ENCODE measurements at places on chromosomes 3 and 15. TPM values are rescaled to one million over a fixed set of nuclear protein-coding genes. Genes with fewer than 3 reads are reported as not detected.
A peak's percentile ranks its signal among the peaks of the same experiment; 100 is the strongest.

Gene RARRES1
- total RNA-seq, result 7.6 TPM

- no peak for DNase-seq
- no peaks in the 10 kb centered on the region for H3K4me1 ChIP-seq
- no peak overlapping the region for H3K27ac ChIP-seq
- H3K4me3 ChIP-seq, result no peak overlapping the region
Observed at GRCh38 chr3:186032321-186032720, 76.6 kb downstream of the ETV5 start.

- DNase-seq, result no peak
- no peaks in the 10 kb centered on the region for H3K27me3 ChIP-seq
- no peak overlapping the region for H3K27ac ChIP-seq
- no peaks in the 10 kb centered on the region for H3K36me3 ChIP-seq
- H3K4me3 ChIP-seq, result no peak overlapping the region
Observed at GRCh38 chr3:11757441-11757875, 89.2 kb downstream of the TAMM41 start.

DNA sequence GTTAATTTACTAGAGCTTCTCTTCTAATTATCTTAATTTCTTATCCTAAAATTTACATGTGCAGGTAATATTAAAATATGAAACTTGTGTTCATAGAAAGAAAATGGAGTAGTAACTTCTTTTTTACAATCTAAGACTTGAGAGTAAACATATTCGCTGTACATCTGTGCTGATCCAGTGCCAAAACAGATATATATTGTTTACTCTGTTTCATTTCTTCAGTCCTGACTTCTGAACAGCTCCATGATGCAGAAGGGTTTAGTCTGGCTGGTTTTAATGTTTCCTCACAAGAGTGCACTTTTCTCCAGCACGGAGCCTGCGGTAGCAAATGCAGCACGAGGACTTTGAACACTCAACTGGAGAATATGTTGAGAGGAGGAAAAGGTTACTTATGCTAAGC, 306.8 kb downstream of the EPHA3 start:
- H3K36me3 ChIP-seq, result no peaks in the 10 kb centered on the region
- no peak for DNase-seq
- H3K27me3 ChIP-seq, result no peaks in the 10 kb centered on the region
- no peak overlapping the region for H3K4me3 ChIP-seq

- DNase-seq, result no peak
- H3K27ac ChIP-seq, result no peak overlapping the region
- no peaks in the 10 kb centered on the region for H3K36me3 ChIP-seq
- H3K4me3 ChIP-seq, result no peak overlapping the region
- H3K4me1 ChIP-seq, result peaks cover 8% of the 10 kb centered on the region
Observed at GRCh38 chr15:69994429-69995205, 103.1 kb downstream of the TLE3 start.

- no peaks in the 10 kb centered on the region for H3K4me1 ChIP-seq
- H3K36me3 ChIP-seq, result no peaks in the 10 kb centered on the region
- H3K27me3 ChIP-seq, result no peaks in the 10 kb centered on the region
- no peak overlapping the region for H3K27ac ChIP-seq
- H3K4me3 ChIP-seq, result peak overlapping the region; percentile 26
Observed at GRCh38 chr15:89399238-89400115, 64.9 kb upstream of the POLG start.

GRCh38 chr3:31999907-32000439, 18.4 kb downstream of the ZNF860 start:
- no peaks in the 10 kb centered on the region for H3K36me3 ChIP-seq
- peaks cover 21% of the 10 kb centered on the region for H3K4me1 ChIP-seq
- no peaks in the 10 kb centered on the region for H3K27me3 ChIP-seq
- no peak overlapping the region for H3K27ac ChIP-seq
- DNase-seq, result no peak

DNA sequence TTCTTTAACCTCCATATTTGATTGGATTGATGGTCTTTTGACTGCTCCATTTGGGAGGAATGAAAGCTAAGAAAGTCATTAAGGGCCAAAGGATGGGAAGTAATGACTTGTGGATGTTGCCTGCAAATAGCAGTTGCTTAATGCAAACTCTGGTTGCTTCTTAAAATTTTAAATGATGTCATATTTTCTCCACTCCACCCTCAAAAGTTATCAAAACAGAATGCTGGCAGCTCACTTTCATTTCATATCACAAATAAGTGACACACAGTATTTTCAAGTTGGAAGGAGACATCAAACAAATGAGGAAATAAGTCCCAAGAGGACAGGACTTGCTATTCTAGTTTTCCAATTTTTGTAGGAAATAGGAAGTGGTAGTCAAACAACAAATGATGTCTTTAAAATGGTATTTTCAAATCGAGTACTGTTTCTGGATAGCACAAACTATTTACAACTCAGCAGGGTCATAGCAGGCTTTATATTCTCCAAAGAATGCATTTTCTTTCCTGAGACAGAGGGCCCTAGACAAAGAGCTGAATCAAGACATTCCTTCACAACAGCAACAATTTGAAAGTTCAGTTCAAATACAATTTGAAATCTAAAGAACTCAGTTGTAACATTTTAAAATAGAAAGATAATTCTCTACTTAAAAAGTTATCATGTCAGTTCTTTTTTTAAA, 165.1 kb upstream of the UBE2E1 start:
- H3K36me3 ChIP-seq, result no peaks in the 10 kb centered on the region
- no peaks in the 10 kb centered on the region for H3K27me3 ChIP-seq
- no peak overlapping the region for H3K27ac ChIP-seq
- DNase-seq, result no peak
- no peak overlapping the region for H3K4me3 ChIP-seq

Gene PODXL2
- total RNA-seq, result 39.1 TPM

Measured in Caco-2 (cell line).